ENCODE measurements at places on chromosomes 13 and 19. TPM values are rescaled to one million over a fixed set of nuclear protein-coding genes. Genes with fewer than 3 reads are reported as not detected.

DNA sequence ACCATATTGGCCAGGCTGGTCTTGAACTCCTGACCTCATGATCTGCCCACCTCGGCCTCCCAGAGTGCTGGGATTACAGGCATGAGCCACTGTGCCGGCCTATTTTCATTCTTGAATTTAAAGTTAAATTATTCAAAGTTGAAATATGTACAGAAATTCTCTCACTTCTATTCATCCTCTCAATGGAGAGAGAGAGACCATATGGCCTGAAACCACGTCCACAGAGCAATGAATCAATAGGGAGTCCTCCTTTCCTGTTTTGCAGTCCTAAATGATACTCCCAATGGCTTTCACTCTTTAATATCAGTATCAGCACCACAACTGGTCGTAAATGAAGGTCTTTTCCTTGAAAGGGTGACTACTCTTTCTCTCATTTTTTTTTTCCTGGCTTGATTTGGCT lies 30.5 kb upstream of the KCTD4 start:
- H3K27me3 ChIP-seq: no peaks in the 10 kb centered on the region
- no peaks in the 10 kb centered on the region for H3K36me3 ChIP-seq
- no peak overlapping the region for H3K4me3 ChIP-seq
- H3K27ac ChIP-seq: no peak overlapping the region
- H3K4me1 ChIP-seq: no peaks in the 10 kb centered on the region

- H3K36me3 ChIP-seq: peaks cover 2% of the 10 kb centered on the region
- H3K4me3 ChIP-seq: no peak overlapping the region
- no peak for DNase-seq
- no peaks in the 10 kb centered on the region for H3K27me3 ChIP-seq
- peaks cover 15% of the 10 kb centered on the region for H3K4me1 ChIP-seq
These were observed 1.7 kb downstream of the ERCC1 start for GRCh38 chr19:45421947-45422498.

GRCh38 chr13:73365681-73366080 lies 306.9 kb downstream of the KLF5 start:
- DNase-seq: no peak
- peaks cover 16% of the 10 kb centered on the region for H3K4me1 ChIP-seq
- H3K4me3 ChIP-seq: no peak overlapping the region
- no peaks in the 10 kb centered on the region for H3K36me3 ChIP-seq
- no peak overlapping the region for H3K27ac ChIP-seq

The LRRC25 gene
- not detected for total RNA-seq

The ZNF563 gene
- 3.4 TPM for total RNA-seq

The GRIK5 gene
- total RNA-seq: 0.30 TPM

The ZNF492 gene
- not detected for total RNA-seq

Data from Caco-2 (cell line).